ENCODE measurements at places on chromosomes 3 and 15.

GRCh38 chr15:53072077-53072476 lies 281.9 kb upstream of the ONECUT1 start:
- peak; percentile 10 for DNase-seq

DNA sequence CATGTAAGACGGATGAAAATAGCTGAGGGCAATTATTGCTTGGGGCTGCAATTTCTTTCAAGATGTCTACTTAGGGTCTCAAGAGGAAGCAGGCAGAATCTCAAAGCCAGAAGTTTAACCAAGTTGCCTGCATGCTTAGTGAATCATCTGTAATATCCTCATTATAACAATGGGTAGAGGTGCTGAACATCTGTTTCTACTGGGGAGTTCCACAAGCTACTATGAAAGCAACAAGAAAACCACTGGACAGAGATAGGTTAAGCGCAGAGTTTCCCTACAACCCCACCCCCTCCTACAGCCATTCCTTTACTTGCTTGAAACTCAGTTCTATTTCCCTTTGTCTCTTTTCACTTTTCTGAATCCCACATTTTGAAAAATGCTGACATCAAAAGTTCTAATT lies 759.4 kb upstream of the GBE1 start:
- DNase-seq = no peak

DNA sequence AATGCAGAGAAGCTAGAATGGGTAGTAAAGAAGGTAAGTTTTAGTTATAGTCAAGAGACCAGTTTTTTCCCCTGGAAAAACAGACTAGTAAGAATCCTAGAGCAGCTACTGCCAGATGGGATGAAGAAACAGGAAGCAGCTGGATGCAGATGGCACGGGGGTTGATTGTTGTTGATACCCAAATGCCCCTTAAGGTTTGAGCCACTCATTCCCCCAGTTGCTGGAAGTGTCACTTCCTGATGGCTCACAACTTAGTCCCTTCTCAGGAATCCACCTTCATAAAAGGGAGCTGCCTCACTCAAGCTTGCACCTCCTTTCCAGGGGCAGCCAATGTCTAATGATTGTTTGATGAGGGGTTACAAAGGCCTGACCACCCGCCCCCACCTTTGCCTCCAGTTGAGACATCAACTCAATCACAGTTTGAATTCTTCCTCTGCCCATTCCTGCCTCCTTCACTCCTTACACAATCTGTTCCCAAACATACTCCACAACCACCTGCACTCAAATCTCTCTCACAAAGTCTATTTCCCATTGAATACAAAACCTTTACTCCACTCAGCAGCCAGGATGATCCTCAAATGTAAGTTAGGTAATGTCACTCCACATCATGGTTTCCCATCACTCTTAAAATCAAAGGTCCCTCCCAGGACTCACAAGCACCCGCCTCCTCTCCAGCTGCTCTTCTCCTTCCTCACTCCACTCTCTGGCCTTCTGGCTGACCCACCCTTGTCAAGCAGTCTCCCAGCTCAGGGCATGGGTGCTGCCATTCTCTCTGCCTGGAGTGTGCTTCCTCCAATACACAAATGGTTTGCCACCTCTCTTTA lies 450.1 kb upstream of the THBS1 start:
- no peak for DNase-seq

GRCh38 chr3:25783661-25784512 lies 644 bp upstream of the NGLY1 start:
- DNase-seq = no peak

- no peak for DNase-seq
Observed at GRCh38 chr15:48432688-48433087, 101.5 kb downstream of the DUT start.

GRCh38 chr3:46141813-46142212 lies 66.3 kb downstream of the CCR1 start:
- DNase-seq = no peak

DNA sequence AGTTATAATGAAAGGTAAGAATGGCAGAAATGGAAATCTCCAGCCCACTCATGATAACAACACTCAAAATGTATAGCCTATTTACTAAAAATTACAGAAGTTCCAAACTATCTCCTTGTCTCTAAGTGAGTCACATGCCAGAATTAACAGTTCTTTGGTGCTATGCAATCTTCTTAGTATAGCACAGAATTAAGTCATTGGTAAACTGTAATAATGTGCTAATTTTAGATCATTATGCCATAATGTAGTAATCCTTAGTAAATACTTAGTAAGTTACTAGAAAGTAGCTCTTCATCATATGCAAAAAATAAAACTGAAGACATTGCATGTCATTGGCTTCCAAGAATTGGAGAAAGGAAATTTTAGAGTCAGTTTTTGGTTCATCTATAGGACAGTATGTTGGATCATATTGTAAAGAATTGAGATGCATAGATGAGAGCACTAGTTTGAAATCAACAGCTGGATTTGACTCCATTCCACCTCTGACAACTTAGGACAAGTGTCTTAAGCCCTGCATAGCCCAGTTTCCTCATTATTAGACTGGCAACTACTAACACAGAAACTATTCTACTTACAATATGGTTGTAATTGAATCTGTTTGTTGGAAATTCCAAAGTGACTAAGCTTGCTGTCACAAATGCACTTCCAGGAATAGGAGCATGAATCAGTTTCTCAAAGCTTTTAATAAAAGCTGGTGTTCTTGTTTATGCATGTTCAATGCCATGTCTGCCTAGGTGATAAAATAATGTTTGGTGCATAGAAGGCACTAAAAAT lies 40.1 kb upstream of the CD47 start:
- DNase-seq = no peak

- peak; percentile 65 for DNase-seq
Observed at GRCh38 chr15:67784090-67784781, 41.1 kb upstream of the SKOR1 start.

DNA sequence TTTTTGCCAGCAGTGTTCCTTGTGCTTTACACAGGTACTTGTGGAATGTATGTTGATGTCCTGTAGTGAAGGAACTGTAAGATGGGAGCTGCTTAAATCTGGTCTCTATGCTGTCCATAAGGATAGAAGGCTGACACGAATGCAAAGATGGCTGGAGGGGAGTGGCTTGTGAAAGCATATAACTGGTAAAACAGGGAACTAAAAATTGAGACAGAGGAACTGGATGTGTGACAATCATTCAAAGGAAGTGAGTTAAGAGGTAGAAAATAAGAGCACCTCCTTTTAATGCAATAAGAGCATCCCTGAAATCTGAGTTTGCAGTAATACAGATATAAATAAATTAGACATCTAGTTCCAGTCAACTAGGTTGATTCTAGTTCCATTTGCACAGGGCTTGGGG lies 35.2 kb downstream of the RNF13 start:
- DNase-seq = no peak

DNA sequence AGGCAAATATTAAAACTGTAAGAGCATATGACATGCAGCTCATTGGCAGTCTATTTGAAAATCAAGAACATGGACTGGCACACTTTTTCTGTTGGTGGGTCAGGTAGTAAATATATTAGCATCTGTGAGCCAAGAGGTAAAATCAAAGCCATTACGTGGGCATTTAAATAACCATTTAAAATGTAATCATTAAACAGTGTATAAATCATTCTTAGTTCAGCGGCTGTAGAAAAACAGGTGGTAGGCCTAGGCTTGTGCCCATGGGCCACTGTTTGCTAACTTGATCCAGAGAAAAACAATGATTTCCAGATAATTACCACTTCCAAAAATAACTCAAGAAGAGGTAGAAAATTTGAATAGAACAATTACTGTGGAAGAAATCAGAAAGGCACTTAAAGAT lies 105.1 kb downstream of the CHST2 start:
- DNase-seq = no peak

DNA sequence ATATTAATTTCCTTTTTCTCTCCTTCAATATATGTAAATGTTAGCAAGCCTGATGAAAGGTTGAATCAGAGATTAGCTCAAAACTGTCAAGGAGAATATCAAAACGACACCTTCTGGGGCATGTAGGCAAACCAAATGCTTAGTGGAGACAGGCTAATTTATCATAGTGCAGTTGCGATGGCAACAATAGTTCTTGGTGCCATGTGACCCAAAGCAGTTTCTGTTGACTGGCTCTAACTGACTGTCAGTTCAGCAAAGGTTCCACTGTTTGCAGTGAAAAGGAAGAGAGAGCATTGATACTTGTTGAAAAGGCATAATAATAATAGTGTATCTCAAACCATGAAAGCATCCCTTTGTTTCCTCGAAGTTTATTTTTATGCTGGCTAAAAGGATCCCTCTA lies 513.9 kb downstream of the NLGN1 start:
- no peak for DNase-seq

DNA sequence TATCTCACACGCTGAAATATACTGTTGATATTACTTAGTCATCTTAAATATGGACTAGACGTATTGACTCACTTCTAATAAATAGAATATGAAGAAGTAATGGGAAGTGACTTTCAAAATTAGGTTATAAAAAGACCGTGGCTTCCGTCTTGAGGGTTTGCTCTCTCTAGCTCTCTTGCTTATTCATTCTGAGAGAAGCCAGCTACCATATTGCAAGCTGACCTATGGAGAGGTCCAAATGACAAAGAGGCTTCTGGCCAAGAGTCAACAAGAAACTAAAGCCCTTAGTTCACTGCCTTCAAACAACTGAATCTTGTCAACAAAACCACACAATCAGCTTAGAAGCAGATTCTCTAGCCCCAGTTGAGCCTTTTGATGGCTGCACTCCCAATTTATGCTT lies 46.1 kb downstream of the SLC9C1 start:
- peak; percentile 19 for DNase-seq

DNA sequence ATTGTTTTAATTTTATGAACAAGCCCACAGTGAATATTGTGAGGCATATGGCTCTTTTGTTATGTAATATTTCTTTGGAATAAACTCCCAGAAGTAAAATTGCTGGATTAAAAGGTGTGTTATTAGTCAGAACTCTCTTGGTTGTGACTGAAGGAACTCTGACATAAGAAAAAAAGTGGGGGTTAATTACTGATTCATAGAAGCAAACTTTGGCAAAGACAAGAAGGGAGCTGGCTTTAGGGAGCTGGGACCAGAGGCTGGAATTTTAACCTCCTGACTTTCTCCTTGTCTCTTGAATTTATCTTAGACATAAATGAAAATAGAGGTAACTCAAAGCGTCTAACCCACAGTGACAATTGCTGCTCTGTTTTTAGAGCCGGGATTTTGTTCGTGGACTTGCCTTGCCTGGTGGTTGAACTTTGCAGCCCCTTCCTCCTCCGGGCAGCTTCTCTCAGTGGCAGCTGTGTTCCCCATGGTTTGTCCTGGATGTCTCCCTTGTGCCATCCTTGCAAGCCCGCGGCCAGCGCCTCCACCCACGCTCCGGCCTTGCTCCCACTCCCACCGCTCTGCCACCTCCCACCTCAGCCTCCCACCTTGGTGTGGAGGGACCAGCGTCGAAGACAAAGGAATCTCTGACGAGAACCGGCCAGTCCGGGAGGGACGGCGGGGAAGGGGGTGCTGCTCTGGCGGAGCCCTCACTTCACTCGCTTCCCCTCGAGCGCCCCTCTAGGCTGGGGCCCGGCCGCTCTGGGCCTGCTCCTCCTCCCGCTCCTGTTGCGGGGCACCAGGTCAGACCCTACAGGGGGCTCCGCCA lies 28.0 kb downstream of the ARHGAP31 start:
- DNase-seq = no peak

- DNase-seq = no peak
Observed at GRCh38 chr3:132348531-132348930, 31.3 kb downstream of the ACP3 start.

DNA sequence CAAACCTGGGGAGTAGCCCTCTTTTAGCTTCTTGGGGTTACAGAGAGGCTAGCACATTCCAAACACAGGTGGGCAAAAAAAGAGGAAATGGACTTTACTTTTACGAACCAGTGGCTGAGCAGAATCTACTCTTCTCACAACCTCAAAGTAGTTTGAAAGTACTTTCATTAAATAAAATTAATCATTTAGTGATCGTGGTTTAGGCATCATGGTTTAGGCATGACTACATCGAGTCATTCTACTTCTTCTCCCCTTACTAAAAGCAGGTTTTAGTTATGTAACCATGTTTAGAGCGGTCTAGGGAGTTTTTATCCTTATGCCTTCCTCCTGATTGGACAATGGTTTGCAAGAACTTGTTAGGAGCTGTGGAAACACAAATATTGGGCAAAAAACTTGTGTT lies 2.5 kb upstream of the GREM1 start:
- peak; percentile 33 for DNase-seq

GRCh38 chr15:68433551-68433950 lies 1.6 kb upstream of the ITGA11 start:
- DNase-seq = no peak

GRCh38 chr3:130823241-130823884 lies 70.5 kb upstream of the ATP2C1 start:
- DNase-seq = no peak

GRCh38 chr15:85073556-85074194 lies 92.0 kb downstream of the PDE8A start:
- peak; percentile 23 for DNase-seq

DNA sequence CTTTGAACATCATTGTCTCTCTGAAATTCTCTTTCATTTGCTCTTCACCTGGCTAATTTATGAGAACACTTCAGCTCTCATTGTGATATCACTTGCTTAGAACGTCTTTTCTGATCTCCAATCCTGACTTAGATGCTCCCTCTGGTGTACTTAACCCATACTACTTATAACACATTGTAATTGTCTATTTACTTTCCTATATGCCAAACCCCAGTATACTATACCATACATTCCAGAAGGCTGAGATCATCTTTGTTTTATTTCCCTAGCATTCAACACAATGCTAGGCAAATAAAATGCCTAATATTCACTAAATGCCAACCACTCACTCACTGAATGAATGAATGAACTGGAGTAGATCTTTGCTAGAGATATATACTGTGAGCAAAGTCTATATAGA lies 27.0 kb upstream of the PEX5L start:
- DNase-seq = no peak

GRCh38 chr3:144036498-144036897 lies 64.9 kb downstream of the DIPK2A start:
- no peak for DNase-seq

GRCh38 chr3:38124324-38125122 lies 12.4 kb downstream of the ACAA1 start:
- no peak for DNase-seq

GRCh38 chr15:99239545-99240198 lies 9.7 kb downstream of the TTC23 start:
- peak; percentile 68 for DNase-seq

Measured in GM20000 (cell line).